ENCODE measurements at places on chromosomes 5 and 9. TPM values are rescaled to one million over a fixed set of nuclear protein-coding genes. Genes with fewer than 3 reads are reported as not detected.

Gene TPM2
- 2,001 TPM for total RNA-seq

Gene AQP7
- total RNA-seq = 1.9 TPM

Gene NPR3
- 0.50 TPM for total RNA-seq

Gene MAMDC2
- 135 TPM for total RNA-seq

Gene C1QTNF3
- total RNA-seq = 0.95 TPM
